Activated gamma-delta T cell (primary cell): ENCODE measurements at places on chromosomes 7 and 10.

- DNase-seq: no peak
Observed at GRCh38 chr10:35674843-35675242, 32.7 kb upstream of the FZD8 start.

GRCh38 chr7:128879939-128880746 lies 17.5 kb downstream of the ATP6V1F start:
- no peak for DNase-seq

- DNase-seq: no peak
Observed at GRCh38 chr10:70775679-70776454, 9.3 kb downstream of the TBATA start.

DNA sequence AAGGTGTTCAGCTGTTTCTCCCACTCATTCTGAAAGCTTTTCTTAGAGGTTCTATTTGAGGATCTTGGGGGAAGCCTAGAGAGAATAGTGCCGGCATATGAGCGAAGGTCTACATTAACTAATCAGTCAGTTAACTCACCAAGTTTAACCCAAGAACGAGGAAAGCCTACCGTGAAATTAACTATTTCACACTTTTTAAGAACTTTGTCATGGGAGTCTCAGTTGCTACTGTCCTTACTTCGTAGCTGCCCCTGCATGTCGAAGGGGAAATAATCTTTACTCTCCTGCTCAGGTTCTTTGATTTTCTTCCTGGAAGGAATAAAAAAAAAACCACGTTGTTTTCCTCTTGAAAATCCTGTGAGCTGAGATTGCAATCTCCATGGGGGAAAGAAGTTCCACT lies 115.1 kb downstream of the FRMD4A start:
- no peak for DNase-seq

DNA sequence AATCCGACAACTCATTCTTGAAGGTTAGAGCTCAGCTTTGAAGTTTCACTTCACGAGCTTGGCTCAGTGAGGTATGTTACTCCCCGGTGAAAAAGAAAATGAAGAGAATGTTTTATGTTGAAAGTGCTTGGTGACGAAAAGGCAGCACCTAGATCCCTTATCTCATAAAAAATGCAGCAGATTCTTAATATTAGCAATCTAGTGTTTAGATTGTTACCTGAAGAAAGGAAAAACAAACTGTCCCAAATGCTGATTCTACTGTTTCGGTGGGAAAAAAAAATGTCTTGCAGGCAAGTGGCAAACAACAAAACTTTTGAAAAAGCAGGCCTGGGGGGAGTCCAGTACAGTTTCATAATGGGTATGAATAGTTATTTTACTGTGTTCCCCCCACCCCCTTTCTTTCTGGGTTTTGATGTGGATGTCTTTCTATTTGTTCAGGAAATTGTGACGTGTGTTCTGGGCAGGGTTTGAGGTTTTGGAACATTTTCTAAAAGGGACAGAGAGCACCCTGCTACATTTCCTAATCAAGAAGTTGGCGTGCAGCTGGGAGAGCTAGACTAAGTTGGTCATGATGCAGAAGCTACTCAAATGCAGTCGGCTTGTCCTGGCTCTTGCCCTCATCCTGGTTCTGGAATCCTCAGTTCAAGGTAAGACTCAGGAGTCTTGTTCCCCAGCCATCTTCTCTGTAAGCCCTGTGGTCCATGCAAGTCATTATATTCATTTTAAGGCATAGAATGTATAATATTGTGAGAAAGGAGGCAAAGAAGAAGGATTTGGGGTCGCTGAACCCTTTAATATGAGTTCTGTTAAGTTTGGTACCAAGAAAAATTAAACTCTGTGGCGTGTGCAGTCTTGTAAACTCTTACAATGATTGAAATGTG lies at the start of gene SRGN:
SRGN (plus strand) TSS at position 514 of the 881 bp plus-strand sequence; CDS start at position 569, 55 bp downstream.
- no peak for DNase-seq

GRCh38 chr10:110208614-110209453 lies 1.4 kb downstream of the MXI1 start:
- DNase-seq: no peak

- DNase-seq: no peak
Observed at GRCh38 chr7:3453398-3453797, 152.3 kb downstream of the SDK1 start.

DNA sequence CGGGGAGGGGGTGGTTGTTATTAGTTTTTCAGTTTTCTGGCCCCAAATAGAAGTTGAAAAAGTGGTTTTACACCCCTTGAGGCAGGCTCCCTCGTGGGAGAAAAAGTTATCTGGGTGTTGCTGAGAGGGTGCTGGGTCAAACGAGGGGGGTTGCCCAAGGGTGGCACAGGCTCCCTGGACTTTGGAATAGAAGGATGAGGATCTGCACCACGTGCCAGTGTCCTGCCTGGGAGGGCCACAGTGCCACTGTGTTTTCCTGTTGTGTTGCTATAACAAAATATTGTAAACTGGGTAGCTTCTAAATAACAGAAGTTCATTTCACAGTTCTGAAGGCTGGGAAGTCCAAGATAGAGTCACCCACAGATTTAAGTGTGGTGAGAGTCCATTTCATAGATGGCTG lies 181.9 kb downstream of the CXCL12 start:
- no peak for DNase-seq

DNA sequence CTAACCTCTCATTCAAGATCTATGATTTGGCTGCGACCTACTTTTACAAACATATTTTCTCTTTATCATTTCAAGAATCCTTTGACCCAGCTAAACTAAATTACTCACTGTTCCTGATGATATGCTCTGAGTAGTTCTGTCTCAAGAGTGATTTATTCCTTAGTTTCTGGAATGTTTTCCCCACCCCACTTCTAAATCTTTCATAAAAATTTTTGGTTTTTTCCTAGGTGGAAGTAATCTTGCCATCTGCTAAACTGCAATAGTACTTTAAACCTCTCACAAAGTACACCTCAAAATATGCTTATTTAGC lies 170.8 kb downstream of the DNAJC1 start:
- DNase-seq: no peak
